ENCODE measurements at places on chromosomes 1 and 21. TPM values are rescaled to one million over a fixed set of nuclear protein-coding genes. Genes with fewer than 3 reads are reported as not detected.

DNA sequence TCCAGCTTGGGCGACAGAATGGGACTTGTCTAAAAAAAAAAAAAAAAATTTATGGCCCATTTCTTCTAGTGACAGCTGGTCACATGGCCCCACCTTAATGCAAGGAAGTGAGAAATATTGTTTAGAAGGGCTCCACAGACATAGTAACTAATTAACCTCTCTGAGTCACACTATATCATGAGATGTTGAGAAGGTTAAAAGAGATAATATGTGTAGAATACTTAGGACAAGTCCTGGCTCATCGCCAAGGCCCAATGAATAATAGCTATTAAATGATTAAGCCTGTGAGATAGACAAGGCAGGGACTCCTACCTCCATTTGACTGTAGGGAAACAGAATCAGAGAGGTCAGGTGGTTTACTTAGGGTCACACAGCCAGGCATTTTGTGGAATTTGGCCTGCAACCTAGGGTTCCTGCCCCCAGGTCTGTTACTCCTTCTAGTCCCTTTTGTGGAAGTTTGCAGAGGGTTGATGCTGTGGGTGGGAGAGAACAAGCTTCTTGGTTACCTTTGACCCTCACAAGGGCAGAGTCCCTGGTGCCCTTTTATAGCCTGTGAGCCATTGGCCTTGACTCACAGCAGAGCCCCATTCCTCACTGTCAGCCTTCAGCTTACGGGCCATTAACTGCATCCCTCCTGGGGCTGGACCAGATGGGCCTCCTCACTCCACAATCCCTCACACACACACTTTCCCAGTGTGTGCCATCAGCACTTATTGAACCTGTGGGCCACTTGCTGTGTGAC, 48.5 kb downstream of the OPRD1 start:
- no peaks in the 10 kb centered on the region for H3K27me3 ChIP-seq
- peaks cover 17% of the 10 kb centered on the region for H3K4me1 ChIP-seq
- peak overlapping the region; percentile 65 for H3K27ac ChIP-seq
- H3K36me3 ChIP-seq = no peaks in the 10 kb centered on the region

DNA sequence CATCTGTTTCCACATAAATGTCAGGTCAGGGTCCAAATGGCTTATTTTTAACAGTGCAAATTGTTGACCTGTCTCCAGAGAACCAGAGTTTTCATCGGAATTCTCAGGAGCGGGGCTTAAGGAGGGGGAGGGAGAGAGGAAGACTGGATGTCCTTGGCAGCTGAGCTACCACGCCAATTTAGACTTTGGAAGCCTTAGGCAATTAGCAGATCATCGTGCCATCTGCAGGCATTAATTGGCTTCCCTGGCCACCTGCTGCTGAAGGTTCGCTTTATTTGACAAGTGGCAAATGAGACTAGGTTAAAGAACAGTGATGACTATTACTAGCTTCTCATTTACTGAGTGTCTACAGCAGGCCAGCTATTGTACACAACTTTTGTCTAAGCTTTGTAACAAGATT, 43.7 kb downstream of the HLX start:
- no peak overlapping the region for H3K4me3 ChIP-seq
- H3K36me3 ChIP-seq = no peaks in the 10 kb centered on the region
- no peaks in the 10 kb centered on the region for H3K4me1 ChIP-seq
- no peak overlapping the region for H3K27ac ChIP-seq

GRCh38 chr1:109438798-109439297, 12.6 kb upstream of the PSMA5 start:
- DNase-seq = no peak
- H3K36me3 ChIP-seq = no peaks in the 10 kb centered on the region
- H3K27ac ChIP-seq = no peak overlapping the region

GRCh38 chr1:230143534-230143933, 76.5 kb downstream of the GALNT2 start:
- H3K4me1 ChIP-seq = peaks cover 6% of the 10 kb centered on the region
- H3K27me3 ChIP-seq = no peaks in the 10 kb centered on the region
- DNase-seq = no peak
- H3K27ac ChIP-seq = no peak overlapping the region
- H3K4me3 ChIP-seq = no peak overlapping the region
- no peaks in the 10 kb centered on the region for H3K36me3 ChIP-seq

DNA sequence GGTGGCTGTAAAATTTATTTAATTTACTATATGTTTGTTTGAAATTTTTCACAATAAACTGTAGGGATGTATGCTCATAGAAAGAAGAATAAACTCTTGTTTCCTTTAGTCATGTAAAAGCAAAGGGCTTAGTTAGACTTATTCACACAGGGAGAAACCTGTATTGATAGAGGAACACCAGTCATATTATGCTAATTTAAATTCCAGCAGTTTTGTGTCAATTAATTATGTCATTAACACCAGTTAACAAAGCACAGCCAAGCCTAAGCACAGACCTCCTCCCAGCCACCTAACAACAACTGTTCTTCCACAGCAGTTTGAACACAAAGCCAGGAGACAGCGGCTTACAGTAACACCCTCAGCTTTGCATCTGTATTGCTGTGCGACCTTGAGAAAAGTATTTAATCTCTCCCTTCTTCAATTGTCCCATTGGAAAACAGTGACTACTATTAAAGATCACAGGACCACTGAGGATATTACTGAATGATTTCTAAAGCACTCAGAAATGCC, 260.8 kb upstream of the RRP15 start:
- no peak overlapping the region for H3K4me3 ChIP-seq
- H3K36me3 ChIP-seq = no peaks in the 10 kb centered on the region
- no peaks in the 10 kb centered on the region for H3K27me3 ChIP-seq
- no peaks in the 10 kb centered on the region for H3K4me1 ChIP-seq
- no peak overlapping the region for H3K27ac ChIP-seq
- DNase-seq = no peak

- H3K27ac ChIP-seq = no peak overlapping the region
- H3K36me3 ChIP-seq = no peaks in the 10 kb centered on the region
- DNase-seq = no peak
- peaks cover 5% of the 10 kb centered on the region for H3K4me1 ChIP-seq
- H3K4me3 ChIP-seq = no peak overlapping the region
Observed at GRCh38 chr21:36988536-36988935, 18.0 kb upstream of the RIPPLY3 start.

DNA sequence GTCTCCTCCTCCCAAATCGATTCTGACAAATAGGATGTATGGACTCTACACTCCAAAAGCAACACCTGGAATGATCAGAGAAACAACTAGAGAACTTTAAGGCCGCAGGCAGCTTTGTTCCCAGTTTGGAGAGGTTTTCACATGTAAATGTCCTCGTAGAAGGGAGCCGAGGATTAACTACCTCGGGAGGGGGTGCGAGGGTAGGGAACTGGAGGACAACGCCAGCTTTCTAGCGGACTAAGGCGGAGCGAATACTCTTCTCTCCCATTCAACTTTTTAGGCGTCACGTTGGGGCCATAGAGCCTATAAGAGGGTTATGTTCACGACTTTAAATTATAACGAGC, 1.2 kb downstream of the SCAF4 start:
- DNase-seq = no peak
- H3K36me3 ChIP-seq = peaks cover 3% of the 10 kb centered on the region
- peak overlapping the region; percentile 50 for H3K4me3 ChIP-seq
- H3K4me1 ChIP-seq = peaks cover 13% of the 10 kb centered on the region
- H3K27ac ChIP-seq = peak overlapping the region; percentile 90

EPHA2 gene
- polyA plus RNA-seq = 18.5 TPM

SPRR2A gene
- not detected for polyA plus RNA-seq

RXRG gene
- 1.5 TPM for polyA plus RNA-seq
